ENCODE measurements at places on chromosomes 7 and 10. TPM values are rescaled to one million over a fixed set of nuclear protein-coding genes. Genes with fewer than 3 reads are reported as not detected.

The MSS51 gene
- 1.9 TPM for total RNA-seq

The GPER1 gene
- total RNA-seq: 0.24 TPM

The BTBD16 gene
- total RNA-seq: not detected

The VGF gene
- 7.4 TPM for total RNA-seq

The RNLS gene
- 7.5 TPM for total RNA-seq

The HOXA9 gene
- not detected for total RNA-seq

The MDH2 gene
- 254 TPM for total RNA-seq

The GRM3 gene
- 3.4 TPM for total RNA-seq

The RNF148 gene
- 0.45 TPM for total RNA-seq

The CRHR2 gene
- 0.19 TPM for total RNA-seq

The HKDC1 gene
- 0.78 TPM for total RNA-seq

The LBX1 gene
- total RNA-seq: not detected

- peaks cover 47% of the 10 kb centered on the region for H3K36me3 ChIP-seq
- no peak overlapping the region for H3K4me3 ChIP-seq
- DNase-seq: no peak
These were observed 73.2 kb downstream of the VCL start for GRCh38 chr10:74071157-74071556.

DNA sequence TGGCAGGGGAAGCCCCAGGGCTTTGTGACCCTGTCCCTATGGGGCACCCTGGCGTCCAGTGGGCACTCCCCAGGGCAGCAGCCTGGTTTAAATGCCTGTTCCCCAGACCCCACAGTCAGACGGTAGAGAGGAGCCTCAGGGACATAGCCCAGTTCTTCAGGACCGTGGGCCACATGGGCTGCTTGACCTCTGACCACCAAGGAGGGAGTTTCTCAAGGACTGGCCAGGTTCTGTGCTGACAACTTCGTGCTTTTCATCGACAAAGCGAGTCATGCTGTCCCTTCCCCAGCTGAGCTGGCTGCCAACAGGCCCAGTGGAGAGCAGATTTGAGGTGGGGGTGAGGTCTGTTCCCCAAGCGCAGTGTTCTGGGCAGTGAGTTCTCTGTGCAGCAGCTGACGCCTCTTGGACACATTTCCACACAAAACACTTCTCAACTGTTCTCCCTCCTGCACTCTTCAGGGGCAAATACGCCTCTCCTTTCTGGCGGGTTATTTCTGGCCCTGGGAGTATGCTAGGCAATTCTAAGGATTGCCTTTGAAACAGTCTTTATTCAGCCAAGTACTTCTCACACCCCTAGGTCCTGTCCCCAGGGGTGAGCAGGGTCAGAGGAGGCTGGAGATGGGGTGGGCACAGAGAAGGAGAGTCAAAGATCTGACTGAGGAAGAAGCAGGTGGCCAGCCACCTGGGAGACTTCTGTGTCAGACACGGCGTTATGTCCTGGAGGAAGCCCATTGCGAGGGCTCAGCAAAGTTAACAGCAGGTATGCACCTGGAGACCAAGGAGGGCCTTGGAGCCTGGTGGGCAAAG, 57.3 kb upstream of the CAMK2B start:
- H3K4me3 ChIP-seq: no peak overlapping the region
- no peak overlapping the region for H3K27ac ChIP-seq
- DNase-seq: peak; percentile 23
- H3K36me3 ChIP-seq: peaks cover 5% of the 10 kb centered on the region

DNA sequence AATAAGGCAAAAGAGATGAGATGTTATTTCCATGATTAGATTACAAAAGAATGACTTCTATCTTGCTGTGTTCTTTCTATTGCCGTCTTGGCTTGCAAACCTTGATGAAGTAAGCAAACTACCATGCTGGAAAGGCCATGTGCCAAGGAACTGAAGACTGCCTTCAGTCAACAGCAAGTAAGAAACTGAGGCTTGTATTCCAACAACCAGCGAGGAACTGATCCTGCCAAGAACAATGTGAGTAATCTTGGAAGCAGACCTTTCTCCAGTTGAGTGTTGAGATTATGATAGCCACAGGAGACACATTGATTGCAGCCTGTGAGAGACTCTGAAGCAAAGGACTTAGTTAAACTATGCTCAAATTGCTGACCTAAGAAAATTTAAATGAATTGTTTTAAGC, 164.6 kb upstream of the GRM3 start:
- H3K36me3 ChIP-seq: no peaks in the 10 kb centered on the region
- H3K4me3 ChIP-seq: no peak overlapping the region
- no peak for DNase-seq

- DNase-seq: no peak
- H3K4me3 ChIP-seq: no peak overlapping the region
- H3K36me3 ChIP-seq: no peaks in the 10 kb centered on the region
- H3K27ac ChIP-seq: no peak overlapping the region
- peaks cover 5% of the 10 kb centered on the region for H3K4me1 ChIP-seq
These were observed 1.7 kb upstream of the CALML3 start for GRCh38 chr10:5522913-5523560.

DNA sequence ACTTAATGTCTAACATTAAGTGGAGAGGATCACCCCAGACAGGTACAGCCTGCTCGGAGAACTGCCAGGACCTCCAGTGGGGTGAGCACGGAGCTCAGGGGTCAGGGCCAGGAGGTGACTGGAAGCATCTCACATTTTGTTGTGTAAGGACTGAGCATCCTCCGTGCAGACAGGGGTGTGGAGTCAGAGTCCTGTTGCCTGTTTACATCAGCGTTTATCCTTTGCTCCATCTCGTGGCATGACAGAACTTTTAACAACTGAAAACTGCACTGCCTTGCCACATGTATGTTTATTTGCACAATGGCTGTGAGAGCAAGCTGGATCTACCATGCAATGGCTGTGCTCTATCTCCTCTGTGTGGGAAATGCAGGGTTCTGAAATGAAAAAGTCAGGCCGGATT, 175.4 kb upstream of the AKR1E2 start:
- no peaks in the 10 kb centered on the region for H3K27me3 ChIP-seq
- DNase-seq: no peak
- H3K27ac ChIP-seq: no peak overlapping the region
- no peaks in the 10 kb centered on the region for H3K36me3 ChIP-seq

DNA sequence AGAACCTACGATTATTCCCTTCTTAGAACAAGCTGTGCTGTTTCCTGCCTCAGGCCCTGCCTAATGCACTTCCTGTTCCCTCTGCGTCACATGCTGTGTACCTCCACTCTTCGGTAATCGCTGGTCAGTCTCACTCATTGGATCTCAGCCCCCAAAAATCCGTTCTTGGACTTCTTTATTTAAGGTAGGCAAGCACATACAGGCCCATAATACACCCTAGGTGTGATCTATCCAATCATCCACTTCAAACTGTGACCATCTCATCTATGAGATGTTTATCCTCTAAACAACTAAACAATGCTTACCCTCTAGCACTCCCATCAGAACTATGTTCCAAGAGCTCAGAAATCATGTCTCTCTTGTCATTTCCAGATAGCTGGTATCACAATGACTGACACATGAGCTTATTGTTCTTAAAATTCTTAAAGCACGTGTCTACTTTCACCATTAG, 83.9 kb downstream of the CADPS2 start:
- no peak overlapping the region for H3K4me3 ChIP-seq
- H3K4me1 ChIP-seq: no peaks in the 10 kb centered on the region
- DNase-seq: no peak
- H3K36me3 ChIP-seq: no peaks in the 10 kb centered on the region
- H3K27me3 ChIP-seq: no peaks in the 10 kb centered on the region

- no peak overlapping the region for H3K27ac ChIP-seq
- no peak overlapping the region for H3K4me3 ChIP-seq
- no peaks in the 10 kb centered on the region for H3K27me3 ChIP-seq
- no peaks in the 10 kb centered on the region for H3K36me3 ChIP-seq
These were observed 62.7 kb downstream of the LANCL2 start for GRCh38 chr7:55427800-55428199.

DNA sequence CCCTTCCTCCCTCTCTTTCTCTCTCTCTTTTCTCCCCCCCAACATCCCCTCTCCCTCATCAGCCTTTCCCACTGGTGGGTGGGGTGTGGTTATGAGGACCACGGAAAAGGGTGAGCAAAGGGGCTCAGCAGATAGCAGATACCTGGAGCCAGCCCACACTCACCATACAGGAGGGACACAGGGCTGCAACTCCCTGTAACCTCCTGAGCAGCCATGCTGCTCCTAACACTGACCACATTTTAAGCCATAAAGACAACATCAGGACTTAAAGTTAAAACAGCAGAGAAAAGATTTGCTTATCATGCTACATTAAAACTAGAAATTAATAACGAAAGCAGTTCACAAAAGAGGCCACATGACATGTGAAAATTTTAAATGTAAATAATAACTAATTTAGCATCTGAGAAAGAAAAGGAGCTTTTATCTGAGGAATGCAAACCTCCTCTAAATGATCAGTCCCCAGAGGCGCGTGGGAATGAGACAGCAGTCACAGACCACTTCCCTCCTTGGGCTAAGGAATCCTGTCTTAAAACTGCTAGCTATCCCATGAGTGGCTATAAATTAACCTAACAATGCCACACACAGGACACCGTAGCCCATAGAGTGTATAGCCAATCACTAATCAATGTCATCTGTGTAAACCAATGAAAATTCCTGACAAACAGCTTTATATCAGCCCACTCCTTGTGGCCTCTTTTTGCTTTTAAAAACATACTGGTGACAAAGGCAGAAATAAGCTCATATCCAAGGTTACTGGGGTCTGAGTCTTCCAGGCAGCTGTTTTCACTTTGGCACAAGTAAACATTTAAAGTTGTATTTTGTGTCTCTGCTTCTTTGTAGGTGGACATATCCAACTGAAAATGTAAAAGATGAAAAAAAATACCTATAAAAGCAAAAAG, 33.3 kb downstream of the PKD1L1 start:
- H3K4me1 ChIP-seq: no peaks in the 10 kb centered on the region
- no peak overlapping the region for H3K4me3 ChIP-seq
- H3K27ac ChIP-seq: no peak overlapping the region
- no peaks in the 10 kb centered on the region for H3K36me3 ChIP-seq

- no peaks in the 10 kb centered on the region for H3K36me3 ChIP-seq
- no peaks in the 10 kb centered on the region for H3K27me3 ChIP-seq
- no peak overlapping the region for H3K27ac ChIP-seq
- H3K4me1 ChIP-seq: peaks cover 3% of the 10 kb centered on the region
These were observed 1208.0 kb downstream of the SORCS1 start for GRCh38 chr10:105956550-105956949.

GRCh38 chr7:140674356-140674800, 1.6 kb downstream of the ADCK2 start:
- H3K4me1 ChIP-seq: peaks cover 1% of the 10 kb centered on the region
- H3K36me3 ChIP-seq: no peaks in the 10 kb centered on the region
- H3K27me3 ChIP-seq: no peaks in the 10 kb centered on the region
- H3K27ac ChIP-seq: no peak overlapping the region

GRCh38 chr10:101629837-101630632, 41.9 kb downstream of the DPCD start:
- no peaks in the 10 kb centered on the region for H3K4me1 ChIP-seq
- no peaks in the 10 kb centered on the region for H3K36me3 ChIP-seq
- DNase-seq: no peak
- H3K4me3 ChIP-seq: no peak overlapping the region
- no peak overlapping the region for H3K27ac ChIP-seq
- no peaks in the 10 kb centered on the region for H3K27me3 ChIP-seq

DNA sequence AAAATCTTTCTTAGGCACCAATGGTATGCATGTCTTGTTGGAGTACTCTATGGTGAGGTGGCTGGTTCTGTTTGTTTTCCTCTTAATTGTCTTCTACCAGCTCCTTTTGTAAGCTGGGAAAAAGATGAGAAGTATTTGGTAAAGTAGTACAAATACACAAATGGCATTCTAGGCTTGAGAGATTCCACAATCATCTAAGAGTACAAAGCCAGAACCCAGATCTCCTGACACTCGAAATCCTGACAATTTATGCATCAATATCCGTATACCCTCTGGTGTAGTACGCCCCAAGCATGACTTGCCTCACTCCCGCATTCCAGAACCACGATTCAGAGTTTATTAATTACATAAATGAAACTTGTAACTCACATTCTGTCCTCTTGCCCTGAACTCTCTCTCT, 43.5 kb downstream of the CDCA7L start:
- H3K36me3 ChIP-seq: peaks cover 39% of the 10 kb centered on the region
- no peak overlapping the region for H3K27ac ChIP-seq
- H3K27me3 ChIP-seq: no peaks in the 10 kb centered on the region
- no peaks in the 10 kb centered on the region for H3K4me1 ChIP-seq
- no peak for DNase-seq
- H3K4me3 ChIP-seq: no peak overlapping the region
